ENCODE measurements at places on chromosomes 4 and X. TPM values are rescaled to one million over a fixed set of nuclear protein-coding genes. Genes with fewer than 3 reads are reported as not detected.

DNA sequence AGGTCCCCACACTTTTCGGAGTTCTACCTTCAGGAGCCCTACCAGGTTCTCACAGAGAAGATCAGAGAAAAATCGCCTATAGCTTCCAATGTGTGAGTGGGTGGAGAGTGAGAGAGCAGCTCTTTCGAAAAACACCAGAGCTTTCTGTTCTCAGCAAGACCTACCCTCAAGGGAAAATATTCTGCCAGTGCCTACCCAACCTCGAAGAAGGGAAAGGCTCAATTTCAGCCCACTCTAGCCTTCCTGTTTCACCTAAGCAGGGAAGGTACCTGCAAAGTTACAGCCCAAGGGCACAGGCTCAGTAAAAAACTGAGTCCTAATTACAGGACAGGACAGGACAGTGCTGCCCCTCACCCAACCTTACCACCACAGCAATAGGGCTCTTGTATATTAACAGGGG, 104.0 kb upstream of the WDR17 start:
- no peak for DNase-seq

SHOX gene
- polyA plus RNA-seq = 22.8 TPM

MTHFD2L gene
- polyA plus RNA-seq = 1.7 TPM

GRCh38 chrX:136646602-136647239, 1.2 kb upstream of the CD40LG start:
- no peak for DNase-seq

NDNF gene
- 0.18 TPM for polyA plus RNA-seq

GRCh38 chr4:126976850-126977632, 655.7 kb upstream of the INTU start:
- no peak for DNase-seq

ATP5ME gene
- polyA plus RNA-seq = 275 TPM

- no peak for DNase-seq
These were observed 69.1 kb downstream of the PCDH7 start for GRCh38 chr4:30789219-30789671.

CENPE gene
- polyA plus RNA-seq = 2.4 TPM

DNA sequence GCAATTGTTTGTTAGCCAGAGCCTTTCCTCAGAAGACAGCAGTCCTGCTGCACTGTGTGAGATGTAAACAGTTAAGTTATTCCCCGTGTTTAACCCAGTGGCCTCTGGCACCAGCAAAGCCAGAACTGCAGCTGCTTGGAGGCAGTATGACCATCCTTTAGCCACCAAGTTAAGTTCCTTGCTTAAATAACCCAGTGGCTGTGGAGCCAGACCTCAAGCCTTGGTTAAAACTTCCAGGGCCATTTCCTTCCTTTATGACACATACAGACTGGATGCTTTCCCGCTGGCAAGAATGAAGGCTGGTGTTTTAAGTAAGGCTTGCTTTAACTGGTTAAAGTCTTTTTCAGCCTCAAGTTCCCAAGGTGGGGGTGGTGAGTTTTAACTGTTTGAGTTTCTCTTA, 379.8 kb downstream of the DCAF12L2 start:
- no peak for DNase-seq

GRCh38 chr4:81549984-81550383, 78.3 kb upstream of the RASGEF1B start:
- no peak for DNase-seq

Data from BJ (cell line).